ENCODE measurements at places on chromosomes 4 and X. TPM values are rescaled to one million over a fixed set of nuclear protein-coding genes. Genes with fewer than 3 reads are reported as not detected.

The RNF128 gene
- total RNA-seq, result 7.4 TPM

The CXCL10 gene
- 1.8 TPM for total RNA-seq

The RPGR gene
- 6.6 TPM for total RNA-seq

The SLC26A1 gene
- 0.33 TPM for total RNA-seq

The TEX11 gene
- total RNA-seq, result 0.15 TPM

All from smooth muscle cell of trachea (primary cell).